ENCODE measurements at places on chromosomes 2 and 18. TPM values are rescaled to one million over a fixed set of nuclear protein-coding genes. Genes with fewer than 3 reads are reported as not detected.

The CD8B2 gene
- polyA plus RNA-seq = not detected

- peak; percentile 88 for DNase-seq
These were observed at the start of gene APCDD1 for GRCh38 chr18:10453806-10454680. Gene APCDD1 (plus strand): TSS chr18:10454635. CDS start chr18:10454982, 347 bp downstream.

DNA sequence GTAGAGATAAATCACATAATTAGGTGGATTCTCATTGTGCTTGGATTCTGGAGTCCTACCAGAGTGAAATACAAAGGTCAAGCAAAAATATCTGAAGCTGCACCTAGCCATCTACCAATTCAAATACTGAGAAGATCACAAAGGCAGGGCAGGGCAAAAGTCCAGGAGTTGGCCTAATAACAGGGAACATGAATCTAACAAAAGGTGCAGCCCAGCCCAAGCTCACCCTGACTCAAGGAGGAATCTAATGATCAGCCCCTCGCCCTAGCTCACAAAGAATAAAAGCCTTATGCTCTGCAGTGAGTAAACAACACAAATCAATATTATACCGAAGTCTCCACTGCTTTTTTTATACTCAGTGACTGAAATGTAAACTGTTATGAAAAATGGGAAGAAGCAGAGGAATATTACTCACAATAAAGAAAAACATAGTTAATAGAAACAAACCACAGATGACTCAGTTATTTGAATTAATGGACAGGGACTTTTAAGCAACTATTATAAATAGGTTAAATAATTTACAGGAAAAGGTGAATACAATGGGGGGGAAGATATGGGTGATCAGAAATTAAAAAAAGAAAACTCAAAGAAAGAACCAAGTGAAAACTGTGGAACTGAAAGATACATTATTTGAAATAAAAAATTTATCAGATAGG lies 49.5 kb downstream of the ANTXR1 start:
- no peak for DNase-seq

DNA sequence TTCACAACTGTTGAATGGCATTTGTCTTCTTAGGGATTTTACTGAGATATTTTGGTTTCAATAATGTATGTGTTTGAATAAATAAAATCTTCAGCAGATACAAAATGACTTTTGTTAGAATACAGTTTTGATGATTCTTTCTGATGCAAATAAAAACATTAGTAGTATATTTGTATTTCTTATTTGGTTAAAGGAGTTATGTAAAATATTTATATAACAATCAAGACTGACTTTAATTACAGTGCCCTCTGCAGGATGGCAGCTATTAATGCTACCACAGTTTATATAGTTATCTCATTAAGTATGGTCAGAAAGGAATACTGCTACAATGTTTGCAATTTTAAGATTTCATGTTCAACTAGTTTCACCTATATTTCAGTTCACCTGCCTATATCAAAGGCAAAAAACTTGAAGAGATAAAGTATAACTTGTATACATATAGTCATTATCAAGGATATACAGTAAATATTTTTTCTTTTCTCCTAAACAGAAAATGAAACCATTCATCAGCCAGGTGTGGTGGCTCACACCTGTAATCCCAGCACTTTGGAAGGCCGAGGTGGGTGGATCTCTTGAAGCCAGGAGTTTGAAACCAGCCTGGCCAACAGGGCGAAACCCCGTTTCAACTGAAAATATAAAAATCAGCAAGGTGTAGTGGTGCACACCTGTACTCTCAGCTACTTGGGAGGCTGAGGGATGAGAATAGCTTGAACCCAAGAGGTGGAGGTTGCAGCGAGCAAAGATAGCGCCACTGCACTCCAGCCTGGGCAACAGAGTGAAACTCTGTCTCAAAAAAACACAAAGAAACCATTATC lies 19.8 kb downstream of the ARL5A start:
- DNase-seq = peak; percentile 35

The SERPINB4 gene
- polyA plus RNA-seq = not detected

DNA sequence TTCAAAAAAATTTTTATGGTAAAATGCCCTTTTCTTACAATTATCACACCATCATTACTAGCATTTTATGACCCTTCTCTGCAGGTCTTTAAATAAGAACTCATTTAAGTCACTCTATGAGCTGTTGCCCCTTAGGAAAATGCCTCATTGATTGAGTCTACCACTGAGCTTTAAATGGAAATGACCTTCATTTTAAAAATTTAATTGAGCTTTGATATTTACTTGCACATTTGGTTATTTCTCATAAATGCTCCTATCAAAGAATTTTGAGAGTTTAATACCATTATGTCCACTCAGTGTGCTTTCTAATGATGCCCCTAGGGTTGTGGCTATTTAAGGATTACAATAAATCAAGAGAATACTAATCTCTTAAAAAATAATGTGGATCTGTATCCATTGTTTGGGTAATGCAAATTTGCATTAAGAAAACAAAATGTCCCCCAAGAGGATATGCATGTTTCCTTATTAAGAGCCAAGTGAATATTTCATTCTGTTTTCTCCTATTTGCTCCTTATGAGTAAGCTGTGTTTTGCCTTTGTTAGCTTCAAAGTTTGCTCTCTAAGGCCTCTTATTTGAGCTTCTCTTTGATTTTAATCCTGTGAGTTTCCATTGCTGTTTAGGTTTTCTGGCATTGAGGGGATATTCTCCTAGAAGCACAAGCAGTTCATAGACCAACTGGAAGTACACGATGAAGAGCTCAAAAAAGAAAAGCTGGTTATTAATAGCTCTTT lies 69.8 kb downstream of the CERS6 start:
- no peak for DNase-seq

- DNase-seq = no peak
These were observed 52.7 kb upstream of the CALCRL start for GRCh38 chr2:187500585-187501359.

The TRAPPC12 gene
- polyA plus RNA-seq = 83.3 TPM

GRCh38 chr2:236604575-236605344 lies 35.1 kb downstream of the ACKR3 start:
- no peak for DNase-seq

DNA sequence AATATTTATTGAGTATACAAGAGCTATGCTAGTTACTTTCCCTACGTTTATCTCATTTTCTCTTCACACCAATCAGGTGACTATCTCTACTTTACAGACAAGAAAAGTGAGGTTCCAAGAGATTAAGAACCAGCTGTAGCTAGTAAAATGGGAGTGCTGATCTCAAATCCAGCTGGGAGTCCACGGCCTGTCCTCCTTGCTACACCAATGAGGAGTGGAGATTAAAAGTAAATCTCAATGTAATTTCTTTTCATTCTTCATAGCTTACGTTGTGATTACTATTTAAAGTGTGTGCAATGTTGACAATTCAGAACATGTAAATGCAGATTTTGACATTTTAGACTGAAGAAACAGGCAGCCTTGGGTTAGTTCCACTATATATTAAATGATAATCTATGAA lies 53.9 kb upstream of the NRP2 start:
- DNase-seq = no peak

- DNase-seq = no peak
These were observed 24.7 kb upstream of the NMUR1 start for GRCh38 chr2:231554748-231555545.

The PTH2R gene
- polyA plus RNA-seq = 4.0 TPM

DNA sequence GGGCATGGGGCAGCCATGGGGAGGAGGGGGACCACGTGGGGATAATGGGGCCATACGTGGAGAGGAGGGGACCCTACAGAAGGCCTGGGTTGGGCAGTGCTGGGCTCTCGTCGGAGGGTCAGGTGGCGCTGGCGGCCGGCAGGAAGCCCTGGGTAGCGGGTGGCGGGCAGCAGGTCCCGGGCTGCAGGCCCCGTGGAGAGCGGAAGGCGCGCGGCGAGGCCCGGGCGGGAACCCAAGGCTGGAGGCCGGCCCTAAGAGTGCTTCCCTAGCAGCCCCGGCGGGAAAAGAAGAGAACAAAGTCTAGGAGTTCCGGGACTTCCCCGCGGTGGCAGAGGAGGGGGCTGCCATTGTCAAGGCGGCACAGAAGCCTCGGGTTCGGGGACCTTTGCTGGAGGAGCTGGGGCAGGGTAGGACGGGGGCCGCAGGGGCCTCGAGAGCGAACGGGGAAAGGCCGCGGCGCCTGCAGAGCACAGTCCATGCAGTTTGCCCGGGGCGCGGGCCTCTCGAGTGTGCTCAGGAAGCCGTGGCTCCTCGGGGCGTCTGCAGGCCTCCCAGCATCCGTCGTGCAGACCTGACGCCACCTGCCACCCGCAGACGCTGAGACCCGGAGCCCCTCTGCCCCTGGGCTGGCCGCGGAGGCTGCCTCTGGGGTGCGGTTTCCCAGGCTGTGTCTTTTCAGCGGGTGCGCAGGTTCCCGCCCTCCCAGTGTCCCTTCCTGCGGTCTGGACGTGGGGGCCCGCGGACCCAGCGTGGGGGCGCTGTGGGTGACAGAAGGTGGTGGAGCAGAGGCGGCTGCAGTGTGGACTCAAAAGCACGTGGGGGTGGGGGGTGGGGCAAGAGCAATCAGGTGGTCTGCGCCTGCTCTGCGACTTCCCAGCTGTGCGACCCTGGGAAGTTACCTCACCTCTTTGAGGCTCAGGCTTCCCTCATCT lies 19.4 kb upstream of the NCL start:
- peak; percentile 39 for DNase-seq

- no peak for DNase-seq
These were observed 183.1 kb upstream of the ALPP start for GRCh38 chr2:232195487-232195886.

DNA sequence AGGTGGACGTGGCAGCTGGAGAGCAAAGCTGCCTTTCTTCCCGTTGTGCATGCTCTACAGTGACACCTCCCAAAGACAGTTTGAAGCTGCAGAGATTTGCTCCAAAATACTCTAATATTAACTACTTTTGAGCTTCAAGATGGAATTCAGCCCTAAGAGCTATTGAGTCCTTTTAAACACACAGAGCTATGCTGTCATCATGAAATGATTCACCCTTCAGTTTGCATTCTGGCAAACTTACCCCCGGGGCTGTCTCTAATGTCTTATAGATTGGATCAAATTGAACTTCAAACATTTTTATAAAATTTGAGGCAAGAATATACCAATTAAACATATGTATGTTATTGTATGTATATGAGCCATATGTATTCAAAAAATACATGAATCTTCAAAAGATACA lies 110.7 kb upstream of the EFEMP1 start:
- DNase-seq = no peak

The CYP26B1 gene
- polyA plus RNA-seq = 0.26 TPM

The ALPP gene
- not detected for polyA plus RNA-seq

All from SK-N-SH (cell line).